ENCODE measurements at places on chromosomes 4 and X.

GRCh38 chr4:36394352-36394903, 113.0 kb downstream of the DTHD1 start:
- no peak for DNase-seq

DNA sequence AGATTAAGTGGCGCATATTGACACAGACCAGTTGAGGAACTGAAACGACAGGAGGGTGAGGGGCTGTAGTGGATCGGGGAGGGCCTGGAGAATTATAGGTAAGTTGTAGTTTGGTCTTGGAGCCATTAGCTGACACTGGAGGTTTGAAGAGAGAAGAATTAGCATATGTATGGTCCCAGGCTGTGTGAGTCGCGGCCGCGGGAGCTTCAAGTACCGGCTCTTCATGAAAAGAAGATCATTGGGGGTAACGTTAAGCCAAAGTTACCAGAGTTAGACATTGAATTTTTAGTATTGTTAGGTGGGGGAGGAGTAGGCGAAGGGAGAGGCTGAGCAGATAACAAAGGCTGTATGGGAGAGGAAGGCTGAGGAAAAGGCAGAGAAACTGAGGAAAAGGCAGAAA, 56.5 kb downstream of the ZNF674 start:
- DNase-seq, result no peak

- DNase-seq, result no peak
Measured at GRCh38 chr4:7691061-7691460, 248.6 kb downstream of the AFAP1 start.

GRCh38 chr4:8191136-8191747, 7.8 kb upstream of the SH3TC1 start:
- DNase-seq, result no peak

- DNase-seq, result no peak
Measured at GRCh38 chr4:123104310-123105025, 182.1 kb upstream of the NUDT6 start.

Measured in stimulated activated CD4-positive, alpha-beta T cell treated with anti-CD3 and anti-CD28 coated beads, Interleukin-15, amount 100 ng/mL, for 48 hours (primary cell).